ENCODE measurements at places on chromosomes 5 and 9.
A peak's percentile ranks its signal among the peaks of the same experiment; 100 is the strongest.

- DNase-seq: no peak
These were observed 15.2 kb downstream of the NANS start for GRCh38 chr9:98071737-98072136.

DNA sequence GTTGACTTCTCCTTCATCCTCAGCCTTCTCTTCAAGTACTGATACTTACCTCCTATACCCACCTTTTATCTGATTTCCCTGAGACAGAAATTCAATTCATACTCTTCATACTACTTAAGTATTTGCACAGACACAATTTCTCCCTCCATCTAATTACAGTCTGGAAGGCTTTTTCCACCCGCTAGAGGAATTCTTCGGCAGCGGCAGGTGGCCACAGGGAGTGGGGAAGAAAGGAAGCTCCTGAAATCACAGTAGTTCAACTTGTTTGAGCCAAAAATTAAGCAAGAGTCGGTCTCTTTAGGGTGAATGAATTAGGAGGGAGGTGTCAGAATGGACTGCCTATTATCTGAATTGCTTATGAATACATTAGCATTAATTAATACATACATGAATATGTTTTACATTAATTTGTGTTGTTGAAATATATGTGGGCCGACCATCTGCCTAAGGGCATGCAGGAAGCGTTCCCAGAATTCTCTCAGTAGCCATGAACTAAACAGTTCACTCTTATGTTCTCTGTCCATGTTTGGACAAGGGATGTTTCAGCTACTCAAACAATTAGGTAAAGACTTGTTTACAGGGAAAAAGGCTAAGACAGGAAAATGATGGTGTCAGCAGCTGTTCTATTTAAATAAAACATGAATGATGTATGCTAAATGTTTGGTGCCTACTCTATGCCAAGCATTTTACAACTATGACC lies 101.4 kb upstream of the SMARCA2 start:
- no peak for DNase-seq

- peak; percentile 65 for DNase-seq
These were observed 3.7 kb downstream of the TLN1 start for GRCh38 chr9:35728041-35728971.

- DNase-seq: no peak
These were observed 2.0 kb downstream of the SEMA6A start for GRCh38 chr5:116572350-116573278.

GRCh38 chr9:110337727-110338126 lies at the start of gene TXNDC8:
TSS of gene TXNDC8 (minus strand) at chr9:110337863.
- peak; percentile 48 for DNase-seq
